NCI-H1105 treated with DMSO at 0.1 percent for 48 hours (cell line): ENCODE measurements at places on chromosomes 3 and 15.

- no peak for DNase-seq
Observed at GRCh38 chr3:19149368-19149767, 1.1 kb downstream of the KCNH8 start.

DNA sequence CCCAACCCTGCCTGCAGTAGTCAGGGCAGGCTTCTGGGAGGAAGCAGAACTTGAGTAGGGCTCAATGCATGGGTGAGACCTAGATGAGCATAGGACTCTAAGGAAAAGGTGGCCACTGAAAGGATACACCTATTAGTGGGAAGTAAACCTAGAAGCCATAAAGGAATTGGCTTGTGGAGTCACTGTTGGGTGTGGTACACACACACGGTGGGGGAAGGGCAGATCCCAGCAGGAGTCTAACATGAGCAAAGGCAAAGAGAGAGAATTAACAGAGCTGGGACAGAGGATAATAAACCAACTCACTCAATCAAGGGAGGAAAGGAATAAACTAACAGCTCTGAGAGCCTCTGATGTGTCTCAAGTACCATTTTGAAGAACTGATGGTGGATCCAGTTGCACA, 23.1 kb downstream of the DAPK2 start:
- no peak for DNase-seq

- DNase-seq, result no peak
Observed at GRCh38 chr3:43644443-43644842, 22.6 kb upstream of the ANO10 start.

GRCh38 chr3:29346828-29347227, 66.0 kb downstream of the RBMS3 start:
- DNase-seq, result no peak

GRCh38 chr15:73265536-73266153, 103.1 kb downstream of the HCN4 start:
- DNase-seq, result peak; percentile 35

DNA sequence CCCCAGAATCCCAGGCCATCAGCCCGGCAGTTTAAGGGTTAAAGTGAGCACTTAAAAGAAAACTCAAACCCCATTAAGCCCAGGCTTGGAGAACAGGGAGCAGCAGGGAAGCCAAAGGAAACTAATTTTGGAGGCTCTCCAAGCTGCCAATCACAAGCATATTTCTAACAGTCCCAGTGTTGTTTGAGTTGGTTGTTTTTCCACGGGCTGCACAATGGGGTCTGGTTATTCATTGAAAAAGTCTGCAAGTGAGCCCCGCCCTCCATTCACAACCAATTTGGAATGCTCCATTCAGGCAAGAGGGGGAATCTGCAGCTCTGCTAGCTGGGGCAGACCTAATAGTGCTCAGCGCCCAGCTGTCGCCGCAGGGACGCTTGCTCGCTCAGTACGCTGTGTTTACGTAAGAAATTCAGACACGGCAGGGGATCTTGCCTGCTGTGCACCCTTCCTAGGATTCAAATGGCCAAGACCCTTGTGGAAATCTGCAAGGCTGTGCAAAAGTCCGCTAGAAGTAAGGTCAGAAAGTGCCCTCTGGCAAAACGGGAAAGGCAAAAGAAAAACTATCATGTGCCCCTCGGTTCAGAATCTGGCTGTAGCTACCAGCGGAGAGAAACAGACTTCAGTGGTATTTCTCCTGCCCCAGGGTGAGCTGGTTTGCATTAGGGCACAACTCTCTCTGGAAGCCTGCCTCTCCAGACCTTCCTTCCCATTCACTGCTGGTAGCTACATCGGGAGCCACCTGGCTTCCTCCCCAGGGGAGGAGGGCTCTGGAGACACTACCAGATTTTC, 11.0 kb downstream of the ETV5 start:
- peak; percentile 100 for DNase-seq

DNA sequence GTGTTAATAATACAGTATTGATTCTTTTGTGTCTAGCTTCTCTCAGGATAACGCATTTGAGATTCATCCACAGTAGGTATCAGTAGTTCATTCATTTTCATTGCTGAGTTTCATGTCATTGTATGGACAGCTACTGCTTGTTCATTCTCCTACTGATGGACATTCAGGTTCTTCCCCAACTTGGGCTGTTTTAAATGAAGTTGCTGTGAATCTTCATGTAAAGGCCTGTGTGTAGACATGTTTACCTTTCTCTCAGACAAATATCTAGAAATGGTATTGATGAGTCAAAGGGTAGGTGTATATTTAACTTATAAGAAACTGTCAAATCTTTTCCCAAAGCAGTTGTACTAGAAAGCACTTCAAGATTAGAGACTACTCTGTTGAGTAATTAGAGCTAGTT, 26.7 kb downstream of the MCF2L2 start:
- no peak for DNase-seq

DNA sequence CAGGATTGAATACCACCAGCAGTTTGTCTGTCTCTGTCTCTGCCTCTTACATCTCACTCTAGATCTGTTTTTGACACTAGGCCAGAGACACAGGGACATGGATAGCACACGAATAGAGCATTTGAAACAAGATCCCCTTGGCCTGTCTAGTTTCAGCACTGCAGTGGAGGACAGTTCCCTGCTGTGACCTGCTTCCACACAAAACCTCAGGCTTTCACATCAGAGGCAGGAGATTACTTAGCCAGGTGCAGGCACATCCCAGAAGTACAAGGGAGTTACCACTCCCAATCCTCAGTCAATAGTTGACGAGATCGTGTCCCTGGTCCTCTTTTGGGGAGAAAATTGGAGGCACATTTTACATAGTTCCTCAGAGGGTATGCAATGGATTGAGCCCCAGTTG, 34.0 kb upstream of the CCK start:
- no peak for DNase-seq

DNA sequence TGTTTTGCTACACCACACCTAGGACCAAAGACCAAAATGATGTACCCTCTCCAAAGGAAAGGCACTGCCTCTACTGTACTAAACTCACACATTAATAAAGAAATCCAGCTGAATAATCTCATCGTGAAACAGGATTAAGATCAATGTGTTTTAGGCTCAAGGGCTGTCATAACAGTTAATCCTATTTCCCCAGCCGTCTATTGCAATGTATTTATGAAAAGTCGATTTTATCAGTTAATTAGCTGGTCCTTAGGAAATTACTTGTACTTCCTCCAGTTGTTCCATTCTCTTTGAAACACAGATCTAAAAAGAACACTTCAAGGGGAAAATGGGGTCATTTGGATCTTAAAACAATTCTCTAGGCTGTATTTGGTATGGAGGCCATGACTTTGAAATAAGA, 8.5 kb downstream of the ETV5 start:
- no peak for DNase-seq

GRCh38 chr3:23735062-23735461, 70.7 kb upstream of the UBE2E1 start:
- no peak for DNase-seq

- DNase-seq, result no peak
Observed at GRCh38 chr3:15783361-15783969, 14.3 kb downstream of the ANKRD28 start.

- no peak for DNase-seq
Observed at GRCh38 chr3:128241741-128242140, 88.5 kb downstream of the EEFSEC start.

DNA sequence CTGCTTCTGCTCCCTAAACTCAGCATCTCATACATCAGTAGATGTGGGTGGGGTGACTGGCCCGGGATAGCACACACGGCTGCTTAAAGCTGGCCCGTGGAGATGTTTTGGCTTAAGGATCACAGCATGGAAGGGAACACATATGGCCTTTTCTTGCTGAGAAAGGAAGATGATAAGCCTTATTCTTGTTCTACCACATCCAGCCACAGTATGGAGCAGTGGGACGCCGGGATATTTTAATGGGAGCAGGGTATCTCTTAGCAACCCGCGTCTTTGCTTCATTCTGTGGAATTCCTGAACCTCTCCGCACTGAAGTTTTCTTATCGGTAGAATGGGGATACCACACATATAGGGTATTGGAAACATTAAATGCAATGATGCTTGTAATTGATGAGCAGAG, 94.1 kb upstream of the PROK2 start:
- no peak for DNase-seq

DNA sequence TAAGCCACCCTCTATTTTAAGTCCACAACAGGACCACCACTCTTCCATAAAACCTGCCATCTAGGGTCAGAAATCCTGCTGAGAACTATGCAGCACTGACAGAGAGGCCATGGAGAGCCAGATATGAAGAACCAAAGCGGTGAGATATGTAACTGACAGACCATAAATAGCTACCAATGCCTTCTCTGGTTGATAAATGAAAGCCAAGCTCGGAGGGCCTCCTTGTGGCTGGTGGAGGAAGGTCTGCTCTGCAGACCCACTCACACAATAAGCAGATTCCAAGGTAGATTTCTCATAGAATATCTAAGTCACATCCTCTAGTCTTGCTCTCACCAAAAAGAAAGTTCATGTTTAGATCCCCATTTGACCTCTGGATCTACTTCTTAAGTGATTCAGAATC, 38.9 kb downstream of the RYK start:
- DNase-seq, result peak; percentile 57

- peak; percentile 48 for DNase-seq
Observed at GRCh38 chr3:33074217-33075067, 22.5 kb downstream of the GLB1 start.

- peak; percentile 69 for DNase-seq
Observed at GRCh38 chr3:27721717-27722564, at the start of gene EOMES. TSS of gene EOMES (minus strand) at chr3:27722323. CDS start at chr3:27722294, 29 bp downstream.

DNA sequence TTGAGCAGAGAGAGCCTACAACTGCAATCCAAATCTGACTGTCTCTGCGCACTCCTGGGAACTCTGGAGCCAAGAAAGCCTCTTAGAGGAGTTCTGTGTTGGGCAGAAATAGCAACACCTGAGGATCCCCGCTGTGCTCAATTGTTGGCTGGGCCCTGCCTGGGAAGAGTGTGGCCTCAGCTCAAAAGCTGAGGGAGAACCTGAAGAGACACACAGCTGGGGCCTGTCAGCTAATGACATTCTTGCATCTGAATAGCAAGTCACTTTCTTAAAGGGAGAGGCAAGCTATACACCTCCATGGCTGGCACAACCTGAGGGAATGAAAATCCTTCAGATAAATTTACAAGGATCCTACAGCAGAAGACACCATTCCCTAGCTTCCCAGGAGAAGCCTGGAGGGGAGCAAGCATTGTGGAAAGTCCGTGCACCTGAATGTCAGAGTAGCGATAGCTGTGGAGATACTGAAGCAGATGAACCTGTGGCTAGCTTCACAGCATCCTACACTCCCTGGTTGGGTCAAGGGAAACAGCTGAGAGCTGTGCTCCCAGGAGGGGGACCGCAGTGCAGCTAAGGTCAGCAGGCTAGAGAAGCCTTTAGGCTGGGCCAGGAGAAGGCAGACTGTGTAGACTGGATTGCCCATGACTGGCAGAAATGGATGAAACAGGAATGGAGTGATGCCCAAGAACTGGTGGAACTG, 159.9 kb upstream of the PFN2 start:
- no peak for DNase-seq

- DNase-seq, result no peak
Observed at GRCh38 chr15:25094519-25094918, 139.7 kb downstream of the SNRPN start.

DNA sequence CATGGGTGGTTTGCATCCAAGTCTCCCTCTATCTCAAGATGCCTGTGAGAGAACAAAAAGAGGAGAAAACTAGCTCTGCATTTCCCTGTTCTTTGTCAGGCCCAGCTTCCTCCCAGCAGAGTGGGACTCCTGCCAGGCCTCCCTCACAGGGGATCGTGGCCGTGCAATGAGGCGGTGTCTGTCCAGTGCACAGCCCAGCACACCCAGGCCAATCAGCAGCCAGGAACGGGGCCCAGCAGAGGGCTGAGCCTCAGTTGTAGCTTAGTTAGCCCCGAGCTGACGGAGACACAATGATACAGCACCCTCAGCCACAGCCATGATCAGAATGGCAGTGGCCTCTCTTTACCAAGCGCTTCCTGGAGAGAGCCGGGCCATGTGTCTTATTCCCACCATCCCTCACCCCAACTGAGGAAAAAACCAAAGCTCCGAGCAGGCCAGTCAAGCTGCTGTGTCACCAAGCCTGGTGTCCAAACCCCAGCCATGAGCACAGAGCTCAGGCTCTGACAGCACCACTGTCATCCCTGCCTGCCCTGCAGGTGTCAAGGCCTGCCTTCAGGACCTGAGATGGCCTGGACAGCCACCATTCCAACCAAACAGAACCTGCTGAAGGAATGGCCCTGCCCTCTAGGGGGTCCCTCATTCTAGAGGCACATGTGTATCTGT, 71.1 kb downstream of the DNAJB8 start:
- no peak for DNase-seq

DNA sequence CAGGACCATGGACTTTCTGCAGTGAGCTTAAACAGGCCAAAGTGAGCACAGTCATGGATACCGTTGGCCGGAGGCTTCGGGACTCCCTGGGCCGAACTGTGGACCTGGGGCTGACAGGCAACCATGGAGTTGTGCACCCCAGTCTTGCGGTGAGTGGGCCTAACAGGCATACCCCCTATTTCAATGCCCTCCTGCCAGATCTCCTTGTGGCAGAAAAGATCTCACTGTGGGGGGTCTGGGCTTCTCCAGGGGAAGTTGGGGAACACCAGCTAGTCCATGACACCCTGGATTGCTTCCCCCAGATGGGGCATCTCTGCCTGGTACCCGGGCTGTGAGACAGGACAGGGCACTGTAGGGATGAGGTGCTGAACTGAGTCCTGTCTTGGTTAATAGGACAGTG, 29.5 kb downstream of the ACAD9 start:
- DNase-seq, result no peak

DNA sequence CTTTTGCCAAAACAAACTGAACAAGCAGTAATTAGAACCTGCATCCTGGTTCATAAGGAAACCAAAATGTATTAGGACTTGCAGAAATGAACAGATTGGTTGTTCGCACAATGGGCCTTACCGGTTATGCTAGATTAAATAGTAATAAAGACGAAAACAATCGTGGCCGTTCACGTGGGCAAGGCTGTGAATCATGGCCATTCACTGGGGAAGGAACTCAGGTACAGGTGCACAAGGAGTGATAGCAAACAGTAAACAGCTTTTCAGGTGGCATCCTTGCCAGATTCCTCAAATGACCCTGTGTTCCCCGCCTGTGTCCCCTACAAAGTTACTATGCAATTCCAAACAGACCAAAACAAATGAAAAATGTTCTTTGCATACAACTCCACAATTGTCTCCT, 8.2 kb downstream of the LRIG1 start:
- DNase-seq, result no peak

DNA sequence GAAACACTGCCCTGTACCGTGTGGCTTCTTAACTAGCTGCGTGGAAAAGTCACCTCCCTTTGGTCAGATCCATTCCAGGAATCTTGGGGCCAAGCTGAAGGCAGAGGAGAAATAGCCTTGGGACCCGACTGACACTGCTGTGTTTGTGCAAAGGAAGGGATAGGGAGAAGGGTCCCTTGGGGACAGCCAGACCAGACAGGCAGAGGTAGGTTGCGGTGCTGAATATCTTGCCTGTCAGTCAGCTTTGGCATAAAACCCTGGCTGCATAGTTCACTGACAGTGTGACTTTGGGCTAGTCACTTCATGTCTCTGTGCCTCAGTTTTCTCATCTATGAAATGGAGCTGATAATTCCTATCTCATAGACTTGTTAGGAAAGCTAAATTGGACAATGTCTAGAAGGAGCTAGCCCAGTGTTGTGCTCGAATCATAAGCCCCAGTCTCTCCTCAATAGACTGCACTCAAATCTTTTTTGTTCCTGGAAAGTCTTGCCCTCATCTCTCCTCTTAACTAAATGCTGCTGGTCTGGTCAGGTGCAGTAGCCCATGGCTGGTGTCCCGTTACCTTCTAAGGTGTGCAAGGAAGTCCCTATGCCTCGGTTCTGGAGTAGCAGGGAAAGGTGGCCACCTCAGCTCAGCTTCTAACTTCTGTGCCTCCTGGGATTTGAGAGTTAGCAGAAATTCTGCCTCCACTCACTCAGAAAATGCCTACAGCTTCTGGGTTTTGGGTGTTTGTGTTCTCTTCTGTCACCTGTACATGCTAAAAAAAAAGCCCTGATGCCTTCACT, 25.8 kb downstream of the FGD5 start:
- no peak for DNase-seq
